HFFc6 (cell line): ENCODE measurements at places on chromosomes 12 and 14.

DNA sequence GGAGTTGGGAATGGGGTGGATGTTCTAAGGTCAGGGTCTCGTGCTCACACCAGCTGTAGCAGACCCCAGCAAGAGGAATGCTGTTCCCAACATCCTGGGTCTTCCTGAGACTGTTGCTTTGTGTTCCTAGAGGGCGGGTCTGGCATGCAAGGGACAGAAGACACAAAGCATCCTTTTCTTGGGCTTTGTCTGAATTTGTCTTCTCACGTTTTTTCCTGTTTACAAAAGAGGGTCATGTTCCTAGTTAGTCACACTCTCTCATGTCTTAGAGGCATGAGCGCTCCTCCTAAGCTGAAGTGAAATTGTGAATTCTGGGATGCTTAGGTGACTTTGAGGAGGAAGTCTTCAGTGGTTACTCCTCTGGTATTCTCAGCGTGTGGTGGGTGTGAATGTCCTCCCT, 9.6 kb upstream of the TAMALIN start:
- no peak for DNase-seq

DNA sequence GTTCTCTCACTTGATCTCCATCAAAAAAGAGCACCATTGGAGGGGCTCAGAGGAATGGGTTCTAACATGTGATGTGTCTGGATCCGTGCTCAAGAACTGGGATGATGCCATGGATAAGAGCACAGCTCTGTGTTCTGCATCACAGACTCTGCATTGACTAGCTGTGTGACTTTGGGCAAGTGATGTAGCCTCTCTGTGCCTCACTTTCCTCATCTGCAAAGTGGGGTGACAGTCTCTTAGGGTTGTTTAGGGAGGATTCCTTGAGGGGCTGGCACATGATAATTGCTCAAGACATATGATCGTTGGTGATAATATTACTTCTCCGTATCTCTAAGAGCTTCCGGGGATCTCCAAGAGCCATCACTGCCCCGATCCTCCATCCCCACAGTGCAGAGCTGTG, 202.3 kb downstream of the CHST11 start:
- no peak for DNase-seq

DNA sequence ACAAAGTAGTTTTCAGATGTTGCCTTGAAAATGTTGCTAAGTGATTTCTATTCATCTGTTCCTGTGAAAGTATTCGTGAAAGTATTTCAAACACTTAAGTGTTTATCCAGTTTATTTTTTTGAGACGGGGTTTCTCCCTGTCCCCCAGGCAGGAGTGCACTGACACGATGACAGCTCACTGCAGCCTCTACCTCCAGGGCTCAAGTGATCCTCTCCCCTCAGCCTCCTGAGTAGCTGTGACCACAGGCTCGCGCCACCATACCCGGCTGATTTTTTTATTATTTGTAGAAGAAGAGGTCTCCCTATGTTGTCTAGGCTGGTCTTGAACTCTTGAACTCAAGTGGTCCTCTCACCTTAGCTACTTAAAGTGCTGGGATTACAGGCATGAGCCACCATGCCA, 1.7 kb downstream of the ZDHHC17 start:
- no peak for DNase-seq

DNA sequence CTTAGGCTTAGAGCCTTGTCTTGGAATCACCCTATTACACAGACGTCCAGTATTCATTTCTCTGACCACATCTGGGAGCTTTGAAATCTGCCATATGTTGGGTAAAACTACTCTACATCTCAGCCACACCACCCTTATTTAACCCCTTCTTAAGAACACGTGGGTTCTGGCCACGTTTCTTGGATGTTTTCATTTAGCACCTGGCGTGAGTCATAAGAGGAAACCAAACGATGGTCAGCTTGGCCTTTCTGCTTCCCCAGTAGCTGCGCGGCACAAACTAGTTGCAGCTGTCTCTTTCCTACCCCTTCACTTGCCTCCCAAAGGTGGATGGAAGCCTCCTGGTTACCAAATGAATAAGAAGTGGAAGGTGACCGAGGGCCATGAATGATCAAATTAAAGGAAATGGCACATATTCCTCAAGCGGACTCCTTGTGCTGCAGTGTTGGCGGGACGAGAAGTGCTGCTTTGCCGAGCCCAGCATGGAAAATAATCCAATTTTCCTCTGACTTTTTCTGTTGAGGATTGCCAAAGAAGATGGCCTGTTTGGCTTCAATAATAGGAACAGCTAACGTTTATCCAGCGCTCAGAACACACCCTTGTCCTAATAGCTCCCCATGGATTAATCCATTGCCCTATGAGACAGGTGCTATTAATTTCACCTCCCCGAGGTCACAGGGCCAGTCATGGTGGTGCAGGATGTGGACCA, 154.1 kb downstream of the ZNF664 start:
- DNase-seq, result no peak

- no peak for DNase-seq
Measured at GRCh38 chr14:101474563-101475455, 86.5 kb upstream of the DIO3 start.

GRCh38 chr12:22653791-22654190, 28.8 kb downstream of the ETNK1 start:
- DNase-seq, result no peak
